Vagina (tissue), 2 donors: ENCODE measurements at places on chromosomes 4 and X. TPM values are rescaled to one million over a fixed set of nuclear protein-coding genes. Genes with fewer than 3 reads are reported as not detected.

- no peak overlapping the region for H3K27ac ChIP-seq
- H3K36me3 ChIP-seq: no peaks in the 10 kb centered on the region
- H3K4me1 ChIP-seq: no peaks in the 10 kb centered on the region
- H3K4me3 ChIP-seq: no peak overlapping the region
- no peak for DNase-seq
These were observed 86.9 kb downstream of the EVC start for GRCh38 chr4:5797866-5798265.

DNA sequence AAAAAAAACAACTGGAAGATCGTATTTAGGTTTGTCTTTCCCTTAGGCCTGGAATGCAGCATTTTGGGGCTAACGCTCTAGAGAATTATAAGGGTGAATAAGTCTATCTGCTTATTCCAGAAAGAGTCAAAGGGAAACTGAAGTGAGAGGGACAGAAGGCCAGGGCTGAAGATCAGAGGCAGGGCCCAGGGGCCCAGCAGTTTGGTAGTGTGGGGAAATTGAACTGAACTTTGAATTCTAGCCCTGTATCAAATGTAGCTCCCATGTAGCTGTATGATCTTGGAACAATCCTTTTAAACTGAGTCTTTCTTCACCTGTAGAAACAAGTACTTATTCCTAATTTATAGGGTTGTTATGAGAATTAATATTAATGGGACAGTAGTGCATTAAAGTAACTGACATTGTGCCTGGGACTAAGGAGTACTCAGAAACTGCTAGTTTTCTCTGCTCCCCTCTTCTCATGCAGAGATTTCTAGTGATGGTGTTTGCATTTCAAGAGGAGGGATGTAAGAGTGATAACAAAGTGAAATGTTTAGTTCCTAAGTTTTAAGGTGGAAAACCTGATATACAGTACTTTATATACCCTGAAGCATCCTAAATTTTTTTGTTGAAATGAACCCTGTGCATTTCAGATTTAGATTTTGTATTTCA is 30.4 kb downstream of the STOX2 start:
- no peak for DNase-seq
- no peaks in the 10 kb centered on the region for H3K36me3 ChIP-seq
- no peak overlapping the region for H3K27ac ChIP-seq
- H3K27me3 ChIP-seq: no peaks in the 10 kb centered on the region
- no peaks in the 10 kb centered on the region for H3K4me1 ChIP-seq

The GAB3 gene
- total RNA-seq: 7.6 TPM

DNA sequence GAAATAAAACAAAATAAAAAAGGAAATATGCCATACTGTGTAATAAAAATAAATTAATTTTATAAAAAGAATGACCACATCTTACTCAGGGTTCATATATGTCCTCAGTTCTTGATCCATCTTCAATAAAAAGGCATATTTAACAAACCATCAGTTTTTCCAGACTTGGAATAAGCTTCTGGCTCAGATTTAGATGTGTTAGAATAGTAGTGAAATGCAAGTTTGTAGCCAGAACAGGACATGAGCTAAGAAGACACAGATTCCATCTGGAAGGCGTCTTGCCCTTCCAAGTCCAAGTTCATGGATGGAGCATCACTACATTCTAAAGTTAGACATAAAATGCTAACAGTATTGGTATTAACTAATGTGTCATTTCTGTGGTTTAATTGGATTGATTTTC is 10.3 kb upstream of the LSM6 start:
- no peak overlapping the region for H3K27ac ChIP-seq
- no peak overlapping the region for H3K4me3 ChIP-seq
- no peaks in the 10 kb centered on the region for H3K36me3 ChIP-seq
- H3K27me3 ChIP-seq: no peaks in the 10 kb centered on the region
- DNase-seq: no peak

DNA sequence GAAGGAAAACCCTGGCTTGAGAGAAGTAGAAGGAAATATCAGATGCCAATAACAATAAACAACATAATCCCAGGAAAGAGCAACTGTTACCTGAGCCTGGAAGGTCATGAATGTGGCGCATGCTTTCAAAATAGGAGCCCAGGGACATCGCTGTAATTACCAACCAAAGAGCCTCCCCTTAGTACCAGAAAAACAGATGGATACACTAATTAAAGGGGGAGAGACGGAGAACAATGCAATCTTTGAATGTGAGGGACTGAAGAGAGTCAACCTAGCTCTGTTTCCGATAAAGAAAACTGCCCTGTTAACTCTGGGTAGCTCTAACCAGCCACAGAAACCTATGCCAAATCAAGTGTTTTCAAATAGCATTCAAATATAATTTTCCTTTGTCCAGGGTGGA is 161.4 kb downstream of the ENOX2 start:
- no peak overlapping the region for H3K27ac ChIP-seq
- H3K36me3 ChIP-seq: no peaks in the 10 kb centered on the region
- no peak overlapping the region for H3K4me3 ChIP-seq

- no peaks in the 10 kb centered on the region for H3K4me1 ChIP-seq
- no peak overlapping the region for H3K27ac ChIP-seq
- H3K27me3 ChIP-seq: no peaks in the 10 kb centered on the region
- no peak overlapping the region for H3K4me3 ChIP-seq
These were observed 17.1 kb upstream of the PCDH10 start for GRCh38 chr4:133131829-133132460.

GRCh38 chrX:104745152-104745551 is 179.2 kb downstream of the IL1RAPL2 start:
- H3K36me3 ChIP-seq: no peaks in the 10 kb centered on the region
- H3K4me3 ChIP-seq: no peak overlapping the region
- H3K27me3 ChIP-seq: no peaks in the 10 kb centered on the region
- H3K27ac ChIP-seq: no peak overlapping the region
- DNase-seq: no peak

The CPZ gene
- 26.3 TPM for total RNA-seq

DNA sequence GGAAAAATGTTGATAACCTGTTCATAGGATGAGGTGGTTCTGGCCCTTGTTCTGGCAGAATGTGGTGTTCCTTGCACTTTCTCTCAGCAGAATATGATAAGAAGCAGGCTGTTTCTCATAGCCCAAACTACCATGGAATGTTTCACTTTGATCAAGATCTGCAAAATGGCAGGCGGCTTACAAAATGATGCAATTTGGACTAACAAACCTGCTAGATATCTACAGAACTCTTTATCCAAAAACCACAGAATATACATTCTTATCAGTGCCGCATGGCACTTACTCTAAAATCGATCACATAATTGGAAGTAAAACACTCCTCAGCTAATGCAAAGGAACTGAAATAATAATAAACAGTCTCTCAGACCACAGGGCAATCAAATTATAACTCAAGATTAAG is 55.9 kb upstream of the ABCB7 start:
- H3K36me3 ChIP-seq: no peaks in the 10 kb centered on the region
- no peak overlapping the region for H3K27ac ChIP-seq
- no peaks in the 10 kb centered on the region for H3K4me1 ChIP-seq
- no peak for DNase-seq
- no peaks in the 10 kb centered on the region for H3K27me3 ChIP-seq

DNA sequence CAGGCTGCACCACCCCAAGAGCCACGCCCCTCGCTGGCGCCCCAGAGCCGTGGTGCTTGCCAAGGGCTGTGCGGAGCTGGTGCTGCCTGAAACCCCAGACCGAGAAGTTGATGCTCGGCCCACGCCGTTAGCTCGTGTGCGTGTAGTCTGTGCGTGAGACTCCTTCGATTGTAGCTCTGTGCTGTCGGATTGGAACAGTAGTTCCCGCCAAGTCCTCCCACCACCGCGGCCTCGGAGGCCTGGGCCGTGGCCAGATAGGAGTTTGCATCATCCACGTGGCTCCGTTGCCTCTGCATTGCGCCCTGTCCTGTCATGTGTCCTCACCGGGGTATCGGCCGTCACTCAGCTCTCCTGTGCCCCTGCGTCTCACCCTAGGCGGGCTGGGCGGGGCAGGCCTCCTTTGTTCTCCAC is 24.2 kb downstream of the TNIP2 start:
- no peak for DNase-seq
- H3K27ac ChIP-seq: no peak overlapping the region
- no peaks in the 10 kb centered on the region for H3K27me3 ChIP-seq
- H3K4me1 ChIP-seq: no peaks in the 10 kb centered on the region
- H3K4me3 ChIP-seq: no peak overlapping the region
- H3K36me3 ChIP-seq: peaks cover 34% of the 10 kb centered on the region

DNA sequence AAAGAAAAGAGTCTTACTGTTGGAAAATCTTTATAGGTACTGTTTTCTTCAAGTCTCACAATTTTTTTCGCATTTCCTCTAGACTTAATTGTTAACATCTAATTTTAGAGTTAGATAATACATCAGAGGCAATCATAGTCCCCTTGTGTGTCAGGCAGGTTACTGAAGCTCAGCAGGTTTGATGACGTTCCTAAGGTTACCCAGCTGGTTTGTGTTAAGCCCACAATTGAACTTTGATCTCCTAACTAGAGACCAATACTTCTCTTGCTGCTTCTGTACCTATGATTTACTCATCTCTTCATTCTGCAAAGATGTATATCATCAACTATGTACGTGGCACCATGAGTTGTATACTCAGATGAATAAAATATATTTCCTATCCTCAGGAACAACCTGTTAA is 131.6 kb upstream of the STIM2 start:
- H3K4me3 ChIP-seq: no peak overlapping the region
- H3K4me1 ChIP-seq: no peaks in the 10 kb centered on the region
- H3K27me3 ChIP-seq: no peaks in the 10 kb centered on the region
- H3K27ac ChIP-seq: no peak overlapping the region
- H3K36me3 ChIP-seq: no peaks in the 10 kb centered on the region

DNA sequence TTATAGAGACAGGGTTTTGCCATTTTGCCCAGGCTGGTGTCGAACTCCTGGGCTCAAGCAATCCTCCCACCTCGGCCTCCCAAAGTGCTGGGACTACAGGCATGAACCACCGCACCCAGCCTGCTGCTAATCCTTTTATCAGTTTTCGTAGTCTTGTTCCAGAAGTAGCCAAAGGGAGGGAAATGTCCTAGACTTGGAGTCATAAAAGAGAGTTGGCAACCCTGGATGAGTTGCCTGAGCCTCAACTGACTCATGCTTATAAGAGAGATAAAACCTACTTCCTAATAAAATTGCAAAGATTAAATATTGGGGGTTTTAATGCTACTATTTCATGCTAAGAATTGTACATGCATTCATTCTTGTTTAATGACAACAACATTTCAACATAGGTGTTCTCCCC is 44.3 kb downstream of the CD40LG start:
- no peak overlapping the region for H3K4me3 ChIP-seq
- no peaks in the 10 kb centered on the region for H3K4me1 ChIP-seq
- DNase-seq: no peak

- no peaks in the 10 kb centered on the region for H3K4me1 ChIP-seq
- H3K27me3 ChIP-seq: no peaks in the 10 kb centered on the region
- no peak for DNase-seq
- H3K36me3 ChIP-seq: no peaks in the 10 kb centered on the region
These were observed 31.6 kb upstream of the DHX15 start for GRCh38 chr4:24615977-24616376.

The GRPR gene
- not detected for total RNA-seq

The DMP1 gene
- not detected for total RNA-seq

GRCh38 chrX:16665089-16665488 is 15.1 kb downstream of the S100G start:
- no peak for DNase-seq
- no peak overlapping the region for H3K27ac ChIP-seq
- no peaks in the 10 kb centered on the region for H3K4me1 ChIP-seq
- no peaks in the 10 kb centered on the region for H3K27me3 ChIP-seq

- no peak for DNase-seq
- no peak overlapping the region for H3K27ac ChIP-seq
These were observed 766.9 kb upstream of the PCDH10 start for GRCh38 chr4:132382243-132382642.

DNA sequence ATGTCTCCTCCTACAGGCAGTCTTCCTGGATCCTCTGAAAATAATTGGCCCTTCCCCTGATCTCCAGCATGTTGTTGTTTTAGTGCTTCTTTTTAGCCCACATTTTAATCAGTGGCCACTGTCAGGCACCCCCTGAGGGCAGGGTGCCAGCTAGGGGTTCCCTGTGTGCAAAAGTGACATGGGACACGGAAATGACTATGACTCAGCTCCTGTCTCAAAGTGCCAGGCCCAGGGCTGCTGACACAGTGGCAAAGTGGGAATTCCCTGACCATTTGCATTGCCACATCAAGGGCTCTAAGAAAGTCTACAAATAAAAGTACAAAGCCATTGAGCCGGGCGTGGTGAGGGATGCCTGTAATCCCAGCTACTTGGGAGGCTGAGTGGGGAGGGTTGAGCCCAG is 24.8 kb downstream of the HMX1 start:
- no peak overlapping the region for H3K27ac ChIP-seq
- no peaks in the 10 kb centered on the region for H3K36me3 ChIP-seq
- no peak for DNase-seq
- no peaks in the 10 kb centered on the region for H3K4me1 ChIP-seq

The SCML1 gene
- 11.8 TPM for total RNA-seq

DNA sequence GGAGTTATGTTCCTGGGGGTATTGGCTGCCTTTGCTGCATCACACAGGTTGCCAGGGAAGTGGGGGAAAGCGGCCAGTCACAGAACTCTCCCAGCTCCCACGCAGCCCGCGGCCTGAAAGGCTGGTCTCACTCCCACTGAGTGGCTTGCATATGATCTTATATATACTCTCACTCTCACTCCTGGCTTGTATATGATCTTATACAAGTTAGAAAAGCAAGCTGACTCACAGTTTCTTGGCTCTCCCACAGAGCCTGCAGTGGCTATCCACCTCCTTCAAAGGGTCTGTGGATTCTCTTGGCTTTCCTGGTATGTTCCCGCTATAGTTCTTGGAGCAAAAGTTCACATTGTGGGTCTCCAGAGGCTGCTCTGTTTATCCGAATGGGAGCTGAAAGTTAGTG is 833.5 kb upstream of the GALNTL6 start:
- no peaks in the 10 kb centered on the region for H3K36me3 ChIP-seq
- no peak overlapping the region for H3K4me3 ChIP-seq
- no peak for DNase-seq
- H3K27me3 ChIP-seq: no peaks in the 10 kb centered on the region
- no peak overlapping the region for H3K27ac ChIP-seq

The TREX2 gene
- 9.6 TPM for total RNA-seq

- H3K27ac ChIP-seq: no peak overlapping the region
- no peak overlapping the region for H3K4me3 ChIP-seq
- H3K4me1 ChIP-seq: no peaks in the 10 kb centered on the region
- H3K27me3 ChIP-seq: no peaks in the 10 kb centered on the region
- no peaks in the 10 kb centered on the region for H3K36me3 ChIP-seq
These were observed 504.9 kb downstream of the RAPGEF2 start for GRCh38 chr4:159607809-159608208.

- H3K27me3 ChIP-seq: no peaks in the 10 kb centered on the region
- H3K27ac ChIP-seq: no peak overlapping the region
- no peaks in the 10 kb centered on the region for H3K36me3 ChIP-seq
- no peak for DNase-seq
- H3K4me3 ChIP-seq: no peak overlapping the region
These were observed 1399.8 kb upstream of the PABPC4L start for GRCh38 chr4:135601351-135601750.

DNA sequence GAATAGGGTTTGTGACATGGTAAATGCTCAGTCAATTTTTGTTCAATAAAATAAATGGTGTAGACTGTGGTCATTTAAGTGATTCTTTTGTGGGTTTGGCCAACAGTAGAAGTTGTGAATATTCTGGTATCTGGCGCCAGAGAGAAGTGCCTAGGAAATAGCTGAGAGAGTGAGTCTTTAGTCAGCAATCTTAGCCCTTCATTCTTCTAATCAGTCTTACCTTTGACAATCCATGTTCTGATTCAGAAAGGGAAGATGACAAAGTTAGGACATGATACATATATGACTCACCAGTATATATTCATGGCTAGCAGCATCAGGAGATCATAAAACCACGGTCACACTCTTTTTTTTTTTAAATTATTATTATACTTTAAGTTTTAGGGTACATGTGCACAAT is 141.8 kb upstream of the PCDH18 start:
- no peaks in the 10 kb centered on the region for H3K27me3 ChIP-seq
- H3K4me3 ChIP-seq: no peak overlapping the region
- H3K36me3 ChIP-seq: no peaks in the 10 kb centered on the region
- H3K4me1 ChIP-seq: no peaks in the 10 kb centered on the region

The ETFDH gene
- 20.4 TPM for total RNA-seq

The AMTN gene
- total RNA-seq: not detected
